ENCODE measurements at places on chromosomes 6 and 20.
A peak's percentile ranks its signal among the peaks of the same experiment; 100 is the strongest.

GRCh38 chr20:12327205-12327604, 409.5 kb downstream of the BTBD3 start:
- DNase-seq: no peak

DNA sequence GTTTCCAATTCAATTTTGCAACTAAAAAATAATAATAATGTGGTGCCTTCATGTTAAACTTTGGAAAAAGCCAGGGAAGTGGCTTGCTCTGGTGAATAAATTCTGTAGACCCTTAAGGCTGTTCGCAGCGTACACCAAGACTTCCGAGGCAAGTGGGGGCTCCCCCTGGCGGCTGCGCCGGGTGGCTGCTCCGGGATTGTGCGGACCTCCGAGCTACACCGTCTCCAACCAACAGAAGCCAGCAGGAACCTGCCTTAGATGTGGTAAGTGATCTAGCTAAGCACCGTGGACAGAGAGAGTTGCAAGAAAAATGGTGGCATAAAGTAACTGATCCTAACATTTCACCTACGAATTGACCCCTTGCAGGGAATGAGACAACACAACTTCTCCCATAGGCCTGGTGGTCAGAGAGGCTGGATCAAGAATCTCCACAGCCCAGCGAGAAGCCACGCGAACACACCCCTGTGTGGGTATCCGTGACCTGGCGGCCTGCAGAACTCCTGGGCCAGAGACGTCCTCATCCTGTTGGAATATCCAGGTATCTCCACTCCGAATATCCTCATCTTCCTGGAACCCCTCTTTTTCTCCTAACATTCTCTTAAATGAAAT, 69.6 kb downstream of the TBXT start:
- peak; percentile 78 for DNase-seq

DNA sequence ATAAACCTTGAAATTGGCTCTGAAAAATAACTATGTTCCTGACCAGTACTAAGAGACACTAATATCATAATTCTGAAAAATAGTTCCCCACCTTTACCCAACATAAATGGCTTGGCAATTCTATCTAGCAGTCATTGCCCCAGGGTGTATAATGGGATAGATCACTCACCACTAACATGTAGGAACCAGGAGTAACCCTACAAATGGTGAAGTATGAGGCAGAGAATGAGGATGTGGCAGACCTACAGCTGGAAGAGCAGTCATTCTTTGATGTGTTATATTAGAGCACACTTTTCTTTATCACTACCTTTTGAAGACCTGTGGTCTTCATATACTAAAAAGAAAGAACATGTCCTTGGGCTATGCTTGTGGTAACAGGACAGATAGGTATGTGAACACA, 136.5 kb upstream of the SYNDIG1 start:
- DNase-seq: no peak

DNA sequence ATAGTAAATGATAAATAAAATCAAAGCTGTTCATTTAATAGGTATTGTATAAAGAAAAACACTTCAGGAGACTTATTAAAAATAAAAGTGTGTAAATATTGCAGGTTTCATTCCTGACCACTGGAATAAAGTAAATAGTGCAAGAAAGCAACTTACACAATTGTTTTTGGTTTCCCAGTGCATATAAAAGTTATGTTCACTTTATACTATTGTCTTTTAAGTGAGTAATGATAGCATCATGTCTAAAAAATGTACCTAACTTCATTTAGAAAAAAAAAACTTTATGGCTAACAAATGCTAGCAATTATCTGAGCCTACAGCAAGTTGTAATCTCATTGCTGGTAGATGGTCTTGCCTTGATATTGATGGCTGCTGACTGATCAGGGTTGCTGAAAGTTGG, 726.6 kb upstream of the POU3F2 start:
- no peak for DNase-seq

GRCh38 chr6:125974214-125974866, 12.0 kb upstream of the TRMT11 start:
- DNase-seq: peak; percentile 50

- DNase-seq: no peak
These were observed 25.5 kb downstream of the C6orf15 start for GRCh38 chr6:31086788-31087440.

DNA sequence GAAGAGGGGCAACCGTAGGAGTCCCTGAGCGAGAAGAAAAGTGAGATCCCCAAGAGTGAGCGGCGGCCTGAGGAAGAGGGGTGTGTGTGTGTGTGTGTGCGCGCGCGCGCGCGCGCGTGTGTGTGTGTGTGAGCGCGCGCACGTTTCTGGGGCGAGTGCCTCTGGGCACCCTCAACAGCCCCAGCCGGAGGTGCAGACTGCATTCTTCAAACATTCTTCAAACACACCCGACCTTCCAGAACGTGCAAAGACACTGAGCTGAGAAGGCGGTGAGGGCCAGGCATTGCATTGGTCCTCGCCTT, 76.2 kb upstream of the FOXP4 start:
- peak; percentile 61 for DNase-seq

DNA sequence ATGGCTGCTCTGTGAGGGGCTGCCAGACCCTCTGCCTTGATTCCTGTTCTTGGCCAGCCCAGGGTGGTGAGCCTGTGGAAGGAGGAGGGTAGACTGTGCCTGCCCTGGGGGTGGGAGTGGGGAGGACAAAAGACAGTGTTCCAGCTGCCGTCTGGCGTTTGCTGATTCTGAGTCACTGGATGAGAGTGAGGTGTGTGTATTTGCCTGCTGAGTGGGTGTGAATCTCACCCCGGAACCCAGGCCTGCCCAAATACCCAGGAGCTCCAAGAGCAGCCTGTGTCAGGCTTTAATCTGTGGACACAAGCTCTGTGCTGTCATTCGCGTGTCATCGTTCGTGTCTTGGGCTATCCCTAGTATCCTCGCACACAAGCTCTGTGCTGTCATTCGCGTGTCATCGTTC, 2.6 kb upstream of the LKAAEAR1 start:
- no peak for DNase-seq
